Osteocyte (in vitro differentiated cells): ENCODE measurements at places on chromosomes 6 and 20.

GRCh38 chr6:143993965-143994646 lies 14.0 kb downstream of the PLAGL1 start:
- H3K27ac ChIP-seq = no peak overlapping the region
- H3K27me3 ChIP-seq = peaks cover 8% of the 10 kb centered on the region
- H3K36me3 ChIP-seq = peaks cover 14% of the 10 kb centered on the region
- no peaks in the 10 kb centered on the region for H3K4me1 ChIP-seq

GRCh38 chr6:119350202-119350951 lies 816 bp upstream of the MAN1A1 start:
- H3K4me3 ChIP-seq = peak overlapping the region; percentile 78
- DNase-seq = no peak
- peak overlapping the region; percentile 17 for H3K27ac ChIP-seq
- H3K27me3 ChIP-seq = peaks cover 61% of the 10 kb centered on the region

DNA sequence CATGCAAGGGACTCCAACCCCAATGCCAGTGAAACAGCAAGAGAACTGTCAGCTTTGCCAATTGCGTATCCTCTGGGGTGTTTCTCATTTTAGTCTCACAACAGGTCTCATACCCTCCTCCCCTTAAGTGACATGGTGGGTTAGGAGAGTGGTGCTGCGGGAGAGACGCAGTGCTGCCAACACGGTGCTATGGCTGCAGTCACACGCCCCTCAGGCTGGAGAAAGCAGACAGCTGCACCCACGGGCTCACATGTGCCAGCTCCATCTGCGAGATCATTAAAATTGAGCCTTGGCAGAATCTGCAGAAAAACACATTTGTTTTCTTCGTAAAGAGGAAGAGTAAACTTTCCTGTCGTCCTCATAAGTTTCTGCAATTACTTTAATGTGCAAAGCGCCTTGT lies 114.7 kb downstream of the ANKRD60 start:
- H3K4me3 ChIP-seq = no peak overlapping the region
- peaks cover 4% of the 10 kb centered on the region for H3K36me3 ChIP-seq
- peaks cover 23% of the 10 kb centered on the region for H3K4me1 ChIP-seq
- DNase-seq = peak; percentile 30
- no peaks in the 10 kb centered on the region for H3K27me3 ChIP-seq

GRCh38 chr6:84103029-84103428 lies 69.5 kb downstream of the MRAP2 start:
- H3K27ac ChIP-seq = no peak overlapping the region
- no peaks in the 10 kb centered on the region for H3K36me3 ChIP-seq
- peaks cover 25% of the 10 kb centered on the region for H3K27me3 ChIP-seq
- H3K4me1 ChIP-seq = peaks cover 7% of the 10 kb centered on the region

- no peaks in the 10 kb centered on the region for H3K27me3 ChIP-seq
- H3K36me3 ChIP-seq = peaks cover 24% of the 10 kb centered on the region
- H3K4me3 ChIP-seq = no peak overlapping the region
- no peak for DNase-seq
- H3K27ac ChIP-seq = no peak overlapping the region
Observed at GRCh38 chr6:37173493-37174195, 3.7 kb downstream of the PIM1 start.

- H3K4me3 ChIP-seq = no peak overlapping the region
- H3K36me3 ChIP-seq = no peaks in the 10 kb centered on the region
- H3K4me1 ChIP-seq = peaks cover 6% of the 10 kb centered on the region
- H3K27ac ChIP-seq = no peak overlapping the region
Observed at GRCh38 chr20:10300582-10301446, 82.2 kb downstream of the SNAP25 start.

DNA sequence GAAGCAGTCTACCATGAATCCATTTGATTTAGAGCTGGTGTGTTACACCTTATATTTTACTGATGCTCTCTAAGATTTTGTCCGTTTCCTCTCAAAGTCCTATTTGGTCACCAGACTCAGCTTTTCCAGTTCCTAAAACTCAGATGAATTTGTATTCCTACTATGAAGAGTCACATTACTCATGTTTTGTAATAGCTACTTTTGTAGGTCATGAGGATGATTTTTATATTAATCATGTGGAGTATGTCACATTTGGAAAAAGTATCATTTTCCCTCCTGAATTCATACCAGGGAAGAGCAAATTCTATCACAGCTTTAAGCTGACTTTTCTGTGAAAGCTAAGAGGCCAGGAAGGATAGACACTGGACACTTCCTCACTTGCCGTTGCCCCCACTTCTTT lies 140.6 kb upstream of the SCGN start:
- no peaks in the 10 kb centered on the region for H3K27me3 ChIP-seq
- H3K4me1 ChIP-seq = peaks cover 6% of the 10 kb centered on the region
- no peak overlapping the region for H3K4me3 ChIP-seq
- H3K27ac ChIP-seq = no peak overlapping the region
- peaks cover 14% of the 10 kb centered on the region for H3K36me3 ChIP-seq
- no peak for DNase-seq

DNA sequence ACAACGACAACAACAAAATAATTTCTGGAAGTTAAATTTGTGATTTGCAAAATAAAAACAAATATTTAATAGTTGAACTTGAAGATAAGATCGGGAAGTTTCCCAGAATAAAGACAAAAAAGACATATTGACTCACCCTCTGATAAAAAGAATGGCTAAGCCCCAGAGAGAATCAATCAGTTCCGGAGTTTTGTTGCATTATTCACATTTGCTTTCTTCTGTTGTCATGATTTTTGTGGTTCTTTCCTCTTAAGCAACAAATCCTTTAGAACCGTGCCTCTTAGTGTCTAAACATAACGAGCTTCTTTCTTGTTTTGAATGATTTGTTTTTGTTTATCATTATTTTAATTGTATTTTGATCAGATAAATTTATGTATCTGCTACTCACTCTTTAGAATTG lies 337.7 kb upstream of the PRND start:
- peaks cover 35% of the 10 kb centered on the region for H3K27me3 ChIP-seq
- H3K36me3 ChIP-seq = no peaks in the 10 kb centered on the region
- no peak overlapping the region for H3K27ac ChIP-seq
- no peak for DNase-seq

GRCh38 chr6:122610690-122611455 lies 668 bp downstream of the PKIB start:
- no peaks in the 10 kb centered on the region for H3K27me3 ChIP-seq
- no peak overlapping the region for H3K27ac ChIP-seq
- H3K4me1 ChIP-seq = peaks cover 2% of the 10 kb centered on the region
- H3K36me3 ChIP-seq = peaks cover 25% of the 10 kb centered on the region
- H3K4me3 ChIP-seq = peak overlapping the region; percentile 14

GRCh38 chr6:169902070-169902469 lies 150.6 kb downstream of the ERMARD start:
- DNase-seq = no peak
- no peaks in the 10 kb centered on the region for H3K36me3 ChIP-seq
- H3K27ac ChIP-seq = no peak overlapping the region
- peaks cover 1% of the 10 kb centered on the region for H3K4me1 ChIP-seq
- H3K27me3 ChIP-seq = no peaks in the 10 kb centered on the region
- H3K4me3 ChIP-seq = no peak overlapping the region

- no peak overlapping the region for H3K27ac ChIP-seq
- peaks cover 6% of the 10 kb centered on the region for H3K4me1 ChIP-seq
- H3K27me3 ChIP-seq = peaks cover 5% of the 10 kb centered on the region
- DNase-seq = no peak
- H3K4me3 ChIP-seq = no peak overlapping the region
Observed at GRCh38 chr20:63544958-63545516, 2.5 kb downstream of the SRMS start.

DNA sequence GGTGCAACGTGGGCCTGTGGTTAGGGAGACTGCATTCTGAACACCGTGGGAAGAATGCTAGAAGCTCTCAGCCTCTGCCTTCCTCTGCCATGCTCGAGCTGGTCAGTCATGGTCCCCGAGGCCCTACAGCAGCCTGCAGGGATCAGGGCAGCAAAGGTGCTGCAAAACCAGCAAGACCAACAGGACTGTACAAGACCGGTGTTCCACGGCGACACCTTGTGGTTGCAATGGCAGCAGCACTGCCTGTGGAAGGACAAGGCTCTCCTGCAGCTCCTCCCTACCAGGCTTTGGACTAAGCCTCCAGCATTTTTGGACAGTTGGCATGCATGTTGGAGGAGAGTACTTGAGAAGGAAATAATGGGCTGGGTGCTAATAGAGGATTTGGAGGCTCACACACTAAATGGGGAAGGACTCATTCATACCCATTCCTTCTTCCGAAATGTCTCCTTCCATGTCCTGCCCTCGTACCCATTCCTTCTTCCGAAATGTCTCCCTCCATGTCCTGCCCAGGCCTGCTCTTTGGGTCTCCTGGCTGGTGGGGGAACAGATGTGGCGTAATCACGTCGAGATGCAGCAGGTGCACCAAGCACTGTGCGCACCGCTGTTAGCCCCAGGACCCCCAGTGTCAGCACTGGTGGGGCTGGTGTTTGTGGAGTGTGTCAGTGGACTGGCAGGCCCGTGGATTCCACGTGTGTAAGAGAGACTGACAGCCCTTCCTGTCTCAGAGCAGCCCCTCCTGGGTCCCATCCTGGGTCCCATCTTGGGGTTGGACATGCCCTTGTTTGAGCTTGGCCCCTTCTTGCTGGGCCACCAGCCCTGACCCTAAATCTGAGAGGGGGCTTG lies 18.6 kb upstream of the MYT1 start:
- no peak overlapping the region for H3K4me3 ChIP-seq
- no peak overlapping the region for H3K27ac ChIP-seq
- DNase-seq = no peak
- no peaks in the 10 kb centered on the region for H3K36me3 ChIP-seq
- peaks cover 19% of the 10 kb centered on the region for H3K27me3 ChIP-seq

DNA sequence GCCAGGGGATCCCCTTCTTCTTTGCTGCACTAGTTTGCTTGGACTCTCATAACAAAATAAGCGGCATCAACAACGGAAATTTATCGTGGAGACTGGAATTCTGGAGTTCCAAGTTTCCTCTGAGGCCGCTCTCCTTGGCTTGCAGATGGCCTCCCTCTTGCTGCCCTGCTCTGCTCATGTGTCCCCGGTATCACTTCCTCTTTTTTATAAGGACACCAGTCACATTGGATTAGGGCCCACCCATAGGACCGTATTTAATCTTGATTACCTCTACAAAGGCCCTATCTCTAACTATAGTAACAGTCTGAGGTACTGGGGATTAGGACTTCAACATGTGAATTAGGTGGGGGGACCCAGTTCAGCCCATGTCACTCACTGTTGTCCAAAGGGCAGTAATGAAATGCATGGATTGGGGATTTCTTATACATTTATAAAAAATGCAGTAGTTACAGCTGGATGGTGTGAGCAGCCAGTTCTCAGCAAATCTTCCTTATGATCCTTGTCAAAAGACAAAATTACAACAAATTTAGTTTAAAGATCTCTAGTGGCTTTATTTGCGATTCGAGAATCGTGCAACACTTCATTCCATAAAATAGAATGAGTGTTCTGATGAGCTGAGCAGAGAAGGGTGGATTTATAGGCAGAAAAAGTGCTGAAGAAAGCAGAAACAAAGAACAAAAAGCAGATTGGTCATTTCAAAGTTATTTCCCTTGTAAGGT lies 59.3 kb upstream of the AKAP12 start:
- no peak overlapping the region for H3K27ac ChIP-seq
- no peaks in the 10 kb centered on the region for H3K4me1 ChIP-seq
- H3K4me3 ChIP-seq = no peak overlapping the region
- no peak for DNase-seq

- no peaks in the 10 kb centered on the region for H3K36me3 ChIP-seq
- H3K4me3 ChIP-seq = no peak overlapping the region
- H3K27me3 ChIP-seq = no peaks in the 10 kb centered on the region
- no peak for DNase-seq
Observed at GRCh38 chr6:25997921-25998320, 35.3 kb downstream of the TRIM38 start.

DNA sequence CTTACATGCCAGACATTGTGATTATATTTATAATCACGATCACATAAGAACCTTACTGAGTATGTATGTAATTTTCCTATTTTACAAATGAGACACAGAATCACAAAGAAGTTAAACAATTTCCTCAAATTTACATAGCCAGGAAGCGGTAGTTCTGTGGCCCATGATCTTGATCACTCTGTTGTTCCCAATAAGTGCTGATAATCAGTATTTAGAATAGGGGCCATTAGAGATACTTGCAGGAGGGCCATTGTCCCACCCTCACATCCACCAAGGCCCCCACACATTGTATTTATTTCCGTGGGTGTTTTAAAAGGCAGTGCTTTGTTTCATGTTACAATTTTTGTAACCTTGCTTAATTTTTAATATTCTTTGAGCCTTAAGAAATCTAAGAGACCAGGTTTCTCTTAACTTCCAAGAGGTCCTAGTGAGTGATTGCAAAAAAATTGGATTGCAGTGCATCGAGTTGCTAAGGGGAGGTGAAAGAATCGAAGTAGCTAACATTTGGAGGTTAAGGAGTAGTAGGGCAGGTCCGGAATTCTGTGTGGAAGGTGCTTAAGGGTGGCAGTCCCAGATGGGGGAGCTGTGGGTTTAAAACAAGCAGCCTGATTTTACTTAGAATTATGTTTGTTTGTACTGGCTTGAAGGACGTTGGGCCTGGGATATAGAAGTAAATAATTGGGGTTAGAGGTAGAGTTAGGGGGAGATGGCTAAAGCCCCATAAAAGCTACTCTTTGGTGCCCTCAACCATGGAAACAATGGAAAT lies 339.4 kb downstream of the CDKAL1 start:
- peaks cover 37% of the 10 kb centered on the region for H3K4me1 ChIP-seq
- H3K27me3 ChIP-seq = no peaks in the 10 kb centered on the region
- DNase-seq = no peak
- no peaks in the 10 kb centered on the region for H3K36me3 ChIP-seq

- H3K27me3 ChIP-seq = peaks cover 2% of the 10 kb centered on the region
- DNase-seq = peak; percentile 86
- H3K4me3 ChIP-seq = peak overlapping the region; percentile 33
- no peaks in the 10 kb centered on the region for H3K36me3 ChIP-seq
- H3K4me1 ChIP-seq = peaks cover 10% of the 10 kb centered on the region
Observed at GRCh38 chr6:53728570-53729194, 63.1 kb upstream of the KLHL31 start.

DNA sequence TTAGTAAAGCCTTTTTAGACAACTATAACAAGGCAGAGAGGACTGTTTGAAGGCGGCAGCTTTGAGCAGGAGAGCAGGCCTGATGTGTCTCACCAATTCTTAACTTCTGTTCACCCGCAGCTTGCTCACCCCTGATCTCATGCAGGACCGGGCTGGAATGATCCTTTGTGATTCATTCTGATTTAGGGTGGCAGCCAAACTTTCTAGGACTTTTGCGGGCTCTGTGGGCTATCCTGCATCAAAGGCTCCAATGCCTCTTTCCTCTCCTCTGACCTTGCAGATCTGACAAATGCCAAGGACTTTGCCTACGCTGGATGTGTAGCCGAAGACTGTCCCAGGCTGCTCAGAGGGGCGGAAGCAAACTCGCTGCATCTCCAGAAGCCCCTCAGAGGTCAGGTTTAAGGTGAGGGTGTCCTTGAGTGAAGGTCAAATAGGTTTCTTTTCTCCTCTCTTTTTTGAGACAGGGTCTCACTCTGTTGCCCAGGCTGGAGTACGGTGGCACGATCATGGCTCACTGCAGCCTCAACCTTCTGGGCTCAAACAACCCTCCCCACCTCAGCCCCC lies 72.3 kb downstream of the VEGFA start:
- H3K27me3 ChIP-seq = peaks cover 34% of the 10 kb centered on the region
- no peaks in the 10 kb centered on the region for H3K36me3 ChIP-seq
- H3K27ac ChIP-seq = no peak overlapping the region
